Activated CD4-positive, alpha-beta T cell treated with anti-CD3 and anti-CD28 coated beads for 1 hour (primary cell): ENCODE measurements at places on chromosomes 3 and 15.

- peak; percentile 48 for DNase-seq
These were observed 1.1 kb downstream of the WDR82 start for GRCh38 chr3:52277071-52277964.

DNA sequence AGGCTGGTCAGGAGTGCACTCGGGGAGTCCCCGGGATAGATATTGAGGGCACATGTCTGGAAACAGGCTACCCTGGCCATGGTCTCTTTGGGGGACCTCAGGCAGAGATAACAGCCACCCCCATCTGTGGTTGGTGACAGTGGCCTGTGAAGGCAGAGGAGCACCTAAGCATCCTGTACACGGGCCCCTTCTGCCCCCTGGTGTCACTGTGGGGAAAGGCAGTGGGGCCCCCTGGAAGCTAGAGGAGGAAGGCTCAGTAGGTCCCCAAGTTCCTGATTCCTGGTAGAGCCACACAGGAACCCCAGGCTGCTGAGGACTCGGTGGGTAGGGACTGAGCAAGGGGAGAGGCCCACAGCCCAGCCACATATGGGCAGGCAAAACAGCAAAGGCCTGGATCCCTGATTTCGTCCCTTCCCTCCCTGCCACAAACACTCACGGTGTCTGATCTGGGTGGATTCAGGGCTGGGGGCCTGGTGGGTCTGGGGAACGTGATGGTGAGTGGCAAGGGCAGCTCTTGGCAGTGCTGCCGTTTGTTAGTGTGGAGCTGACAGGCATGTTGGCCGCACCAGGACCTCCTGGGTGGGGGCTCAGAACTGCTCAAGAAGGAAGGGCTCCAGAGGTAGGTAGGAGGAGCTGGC lies 14.1 kb upstream of the CXCR6 start:
- peak; percentile 46 for DNase-seq

DNA sequence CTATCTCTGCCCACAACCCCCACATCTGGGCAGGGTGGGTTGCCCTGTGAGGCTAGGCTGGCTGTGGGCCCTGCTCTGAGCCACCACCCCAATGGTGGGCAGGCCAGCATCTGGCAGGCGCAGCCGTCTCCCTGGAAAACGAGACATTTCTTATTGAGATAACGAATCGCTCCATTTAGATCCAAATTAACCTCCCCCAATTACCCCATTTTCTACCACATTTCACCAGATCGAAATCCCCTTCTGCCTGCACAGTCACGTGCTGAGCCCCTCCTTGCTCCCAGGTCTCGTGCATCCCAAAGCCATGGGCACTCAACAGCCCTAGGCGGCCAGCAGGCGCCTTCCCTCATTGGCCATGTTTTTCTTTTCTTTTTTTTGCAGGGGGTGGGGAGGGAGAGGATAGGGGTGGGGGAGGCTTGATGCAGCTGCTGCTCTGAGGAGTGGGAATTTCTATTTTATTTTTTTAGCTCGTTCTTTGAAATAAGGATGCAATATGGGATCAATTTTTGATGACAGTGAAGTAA lies 53.0 kb upstream of the TMEM115 start:
- DNase-seq: no peak

DNA sequence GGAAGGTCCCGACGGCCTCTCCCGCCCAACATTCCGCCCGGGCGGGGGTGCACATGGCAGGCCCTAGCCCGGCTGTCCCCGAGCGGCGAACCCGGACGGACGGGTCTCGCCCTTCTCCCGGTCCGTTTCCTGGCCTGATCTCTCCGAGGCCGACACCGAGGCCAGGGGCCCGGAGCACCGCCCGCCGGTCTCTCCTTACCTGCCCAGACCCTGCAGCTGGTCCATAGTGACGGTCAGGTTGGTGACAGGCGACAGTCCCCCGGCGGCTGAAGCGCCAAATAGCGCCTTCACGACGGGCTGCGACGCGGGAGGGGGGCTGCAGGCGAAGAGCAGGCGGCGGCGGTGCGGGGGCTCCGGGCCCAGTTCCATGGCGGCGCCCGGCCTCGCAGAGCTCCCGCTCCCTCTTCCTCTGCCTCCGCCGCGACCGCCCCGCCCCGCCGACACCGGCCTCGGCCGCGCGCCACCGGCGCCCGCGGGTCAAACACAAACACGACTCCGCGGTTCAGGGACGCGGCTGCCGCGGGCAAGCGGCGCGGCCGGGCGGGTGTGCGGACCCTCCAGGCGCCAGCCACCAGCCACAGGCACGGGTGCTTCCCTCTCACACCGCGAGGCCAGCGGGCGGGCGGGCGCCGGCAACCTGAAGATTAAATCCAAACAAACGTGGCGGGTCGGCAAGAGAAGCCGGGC lies 495 bp downstream of the CDC25A start:
- no peak for DNase-seq

DNA sequence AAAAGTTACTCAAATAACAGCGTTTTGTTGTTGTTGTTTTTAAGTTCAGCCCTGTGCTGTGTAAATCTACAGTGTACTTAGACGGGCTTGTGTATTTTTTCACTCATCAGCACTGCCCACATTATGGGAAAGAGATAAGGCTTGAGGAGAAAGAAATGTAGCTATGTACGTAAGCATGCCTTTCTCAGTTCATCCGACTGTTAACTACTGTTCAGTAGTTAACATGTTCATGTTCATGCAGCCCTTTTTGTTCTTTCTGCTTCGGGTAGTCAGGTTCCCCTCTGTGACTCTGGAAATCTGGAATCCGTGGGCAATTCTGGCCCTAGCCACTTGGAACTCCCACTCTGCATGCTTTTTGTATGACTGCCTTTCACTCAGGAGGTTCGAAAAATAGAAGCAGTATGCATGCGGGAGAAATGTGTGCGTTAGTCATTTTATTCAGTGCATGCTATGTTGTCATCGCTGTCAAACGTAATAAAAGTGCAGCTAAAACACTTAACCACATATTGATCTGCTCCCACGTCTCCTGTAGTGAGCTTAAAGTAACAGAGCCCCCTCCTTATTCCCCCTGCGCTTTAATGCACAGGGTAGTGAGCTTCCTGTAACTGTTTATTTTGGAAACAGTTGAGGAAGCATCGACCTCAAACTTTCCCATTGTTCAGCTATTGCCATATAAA lies 283.1 kb upstream of the NR2F2 start:
- DNase-seq: no peak

DNA sequence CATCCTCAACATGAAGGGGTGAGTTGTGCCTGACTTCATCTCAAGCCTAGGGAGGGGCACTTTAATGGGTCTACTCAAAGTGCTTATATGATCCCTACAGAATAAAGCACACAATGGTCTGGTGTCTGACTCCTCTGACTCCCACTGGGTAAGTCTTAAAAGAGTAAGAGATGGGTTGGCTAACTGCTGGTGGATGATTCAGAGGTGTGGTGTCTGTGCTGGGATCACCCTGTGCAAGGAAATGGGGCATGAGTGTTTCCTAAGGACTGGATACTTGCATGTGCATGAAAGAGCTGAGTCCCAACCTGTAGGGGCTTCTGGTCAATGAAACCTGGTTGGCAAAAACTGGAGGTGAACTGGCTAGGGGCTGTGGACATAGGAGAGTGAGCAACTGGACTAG lies 158.8 kb downstream of the IL20RB start:
- no peak for DNase-seq

GRCh38 chr3:32257641-32258438 lies 19.4 kb downstream of the CMTM8 start:
- DNase-seq: no peak

GRCh38 chr15:26968806-26969205 lies 2.2 kb upstream of the GABRG3 start:
- DNase-seq: no peak

DNA sequence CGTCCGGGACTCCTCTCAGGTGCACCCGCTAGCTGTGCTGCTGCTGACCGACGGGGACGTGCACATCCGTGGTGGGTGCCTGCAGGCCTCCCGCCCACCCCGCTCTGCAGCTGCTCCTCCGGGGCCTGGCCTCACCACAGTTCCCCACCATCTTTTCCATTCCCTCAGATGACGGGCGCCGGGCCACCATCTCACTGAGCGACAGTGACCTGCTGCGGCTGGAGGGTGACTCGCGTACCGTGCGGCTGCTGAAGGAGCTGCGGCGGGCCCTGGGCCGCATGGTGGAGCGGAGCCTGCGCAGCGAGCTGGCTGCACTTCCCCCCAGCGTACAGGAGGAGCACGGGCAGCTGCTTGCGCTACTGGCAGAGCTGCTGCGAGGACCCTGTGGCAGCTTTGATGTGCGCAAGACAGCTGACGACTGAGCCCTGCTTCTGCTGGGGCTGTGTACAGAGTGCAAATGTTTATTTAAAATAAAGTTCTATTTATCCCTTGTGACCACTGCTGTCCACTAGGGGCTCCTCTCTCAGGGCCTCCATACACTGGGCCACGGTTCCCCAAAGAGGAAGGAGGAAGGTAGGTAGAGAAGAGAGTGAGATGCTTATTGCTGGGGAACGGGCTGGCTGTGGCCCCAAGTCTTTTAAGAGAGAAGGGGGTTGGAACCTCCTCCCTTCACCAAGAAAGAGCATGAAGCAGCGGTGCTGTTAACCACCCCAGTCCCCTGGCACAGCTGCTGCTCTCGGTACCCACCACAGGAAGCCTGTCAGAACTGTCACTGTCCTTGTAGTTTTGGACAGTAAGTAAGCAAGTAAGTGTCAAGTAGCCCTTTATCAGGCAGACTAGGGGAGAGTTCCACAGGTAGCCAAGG lies 47.0 kb downstream of the DHX30 start:
- DNase-seq: no peak

DNA sequence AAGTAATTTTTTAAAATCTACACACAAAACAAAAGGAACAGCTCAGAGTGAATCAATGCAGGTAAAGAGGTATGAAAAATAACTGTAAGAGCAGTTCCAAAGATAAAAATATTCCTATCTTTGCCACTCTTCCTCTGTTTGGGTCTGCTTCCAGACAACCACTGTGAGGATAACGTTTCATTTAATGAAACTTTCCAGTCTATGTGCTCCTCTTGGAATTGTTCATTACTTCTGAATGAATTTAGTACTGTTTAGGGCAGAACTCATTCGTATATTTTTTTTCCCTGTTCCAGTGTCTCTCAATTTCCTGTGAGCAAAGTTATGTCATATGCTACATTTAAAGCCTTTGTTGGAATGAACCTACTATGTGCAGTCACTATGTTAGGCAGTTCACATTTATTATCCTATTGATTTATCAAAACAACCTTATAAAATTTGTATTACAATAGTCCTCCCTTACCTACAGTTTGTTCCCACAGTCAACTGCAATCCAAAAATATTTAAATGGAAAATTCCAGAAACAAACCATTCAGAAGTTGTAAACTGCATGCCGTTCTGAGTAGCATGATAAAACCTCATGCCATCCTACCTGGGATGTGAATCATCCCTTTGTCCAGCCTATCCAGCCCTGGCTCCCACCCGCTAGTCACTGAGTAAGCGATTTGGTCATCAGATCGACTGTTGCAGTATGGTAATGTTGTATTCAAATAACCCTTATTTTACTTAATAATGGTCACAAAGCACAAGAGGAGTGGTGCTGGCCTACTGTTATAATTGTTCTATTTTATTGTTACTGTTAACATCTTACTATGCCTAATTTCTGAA lies 98.1 kb downstream of the TMCC1 start:
- no peak for DNase-seq

- DNase-seq: no peak
These were observed 993 bp downstream of the PLCL2 start for GRCh38 chr3:16885593-16886302.

DNA sequence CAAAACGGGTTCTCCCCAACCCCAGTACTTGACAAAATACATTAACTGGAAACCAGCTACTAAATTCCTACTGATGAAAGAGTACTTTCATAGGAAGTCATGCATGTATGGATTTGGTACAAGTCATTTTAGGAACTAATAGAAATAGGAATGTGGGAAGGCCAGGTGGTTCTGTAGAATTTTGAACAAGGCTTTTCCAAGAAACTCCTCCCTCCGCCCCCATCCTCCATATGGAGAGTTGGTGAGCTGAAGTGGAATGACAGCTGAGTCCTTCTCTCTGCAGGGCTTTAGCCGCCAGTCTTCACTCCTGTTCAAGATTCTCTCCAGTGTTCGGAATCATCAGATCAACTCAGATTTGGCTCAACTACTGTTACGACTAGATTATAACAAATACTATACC lies 33.2 kb downstream of the TUBGCP4 start:
- DNase-seq: no peak

DNA sequence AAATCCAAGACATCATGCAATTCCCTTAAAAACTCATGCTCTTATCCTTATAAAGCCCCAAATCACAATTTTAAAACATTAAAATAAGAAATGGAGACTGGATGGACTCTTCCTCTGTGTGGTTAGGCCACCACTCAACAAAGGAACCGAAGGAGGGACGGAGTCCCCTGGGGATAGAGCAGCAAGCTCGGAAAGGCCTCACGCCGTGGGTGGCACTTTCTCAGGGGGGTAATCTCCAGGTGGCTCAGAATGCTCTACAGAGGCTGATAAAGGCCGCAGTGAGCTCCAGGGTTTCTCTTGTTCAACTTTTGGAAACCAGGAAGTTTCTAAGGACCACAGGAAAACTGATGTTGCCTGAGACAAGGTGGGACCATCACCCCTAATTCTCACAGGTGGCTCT lies 23.2 kb downstream of the CCR9 start:
- DNase-seq: no peak

DNA sequence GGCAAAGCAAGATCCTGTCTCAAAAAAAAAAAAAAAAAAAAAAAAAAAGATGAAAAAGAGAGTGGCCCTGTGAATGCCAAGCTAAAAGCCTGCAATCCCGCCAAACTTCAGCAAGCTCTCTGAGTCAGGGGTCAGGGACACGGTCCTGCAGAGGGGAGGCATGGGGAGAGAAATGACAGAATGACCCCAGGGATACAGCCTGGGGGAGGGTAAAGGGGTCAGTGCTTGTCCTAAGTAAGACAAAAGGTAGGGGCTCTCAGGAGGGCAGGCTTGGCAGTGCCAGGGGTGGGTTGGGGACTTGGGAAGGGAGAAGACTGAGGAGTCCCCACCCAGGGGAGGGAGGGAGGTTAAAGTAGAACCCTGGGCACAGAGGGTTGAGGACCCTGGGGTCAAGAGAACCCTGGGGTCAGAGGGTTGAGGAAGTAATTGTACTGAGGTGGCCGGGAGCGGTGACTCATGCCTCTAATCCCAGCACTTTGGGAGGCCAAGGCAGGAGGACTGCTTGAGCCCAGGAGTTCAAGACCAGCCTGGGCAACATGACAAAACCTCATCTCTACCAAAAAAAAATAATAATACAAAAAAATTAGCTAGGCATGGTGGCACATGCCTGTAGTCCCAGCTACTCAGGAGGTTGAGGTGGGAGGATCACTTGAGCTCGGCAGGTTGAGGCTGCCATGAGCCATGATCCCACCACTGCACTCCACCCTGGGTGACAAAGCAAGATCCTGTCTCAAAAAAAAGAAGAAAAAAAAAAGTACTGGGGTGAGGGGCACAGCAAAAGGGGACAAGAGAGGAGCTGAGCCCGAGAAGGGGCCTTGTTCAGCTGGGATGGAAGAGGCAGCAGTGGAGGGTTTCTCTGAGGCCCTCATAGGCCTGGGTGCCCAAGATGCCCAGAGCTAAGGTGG lies 5.2 kb upstream of the SEMA3B start:
- DNase-seq: no peak

GRCh38 chr3:197736491-197737318 lies at the start of gene RUBCN:
Gene RUBCN, minus strand, starts transcription at chr3:197736904. Its CDS starts 185 bp downstream, at chr3:197736719.
- peak; percentile 83 for DNase-seq

DNA sequence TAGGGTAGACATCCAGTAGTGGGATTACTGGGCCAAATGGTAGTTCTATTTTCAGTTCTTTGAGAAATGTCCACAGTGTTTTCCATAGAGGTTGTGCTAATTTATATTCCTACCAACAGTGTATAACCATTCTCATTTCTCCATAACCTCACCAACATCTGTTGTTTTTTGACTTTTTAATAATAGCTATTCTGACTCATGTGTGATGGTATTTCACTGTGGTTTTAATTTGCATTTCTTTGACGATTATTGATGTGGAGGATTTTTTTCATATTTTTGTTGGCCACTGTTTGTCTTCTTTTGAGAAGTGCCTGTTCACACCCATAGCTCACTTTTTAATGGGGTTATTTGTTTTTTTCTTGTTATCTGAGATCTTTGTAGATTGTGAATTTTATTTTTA lies 125.2 kb downstream of the CFAP20DC start:
- no peak for DNase-seq
